ENCODE measurements at places on chromosomes 3 and 15.

GRCh38 chr3:76470285-76470684 is 569.6 kb upstream of the ROBO2 start:
- no peak for DNase-seq

GRCh38 chr3:154976072-154976983 is 103.8 kb upstream of the MME start:
- no peak for DNase-seq

DNA sequence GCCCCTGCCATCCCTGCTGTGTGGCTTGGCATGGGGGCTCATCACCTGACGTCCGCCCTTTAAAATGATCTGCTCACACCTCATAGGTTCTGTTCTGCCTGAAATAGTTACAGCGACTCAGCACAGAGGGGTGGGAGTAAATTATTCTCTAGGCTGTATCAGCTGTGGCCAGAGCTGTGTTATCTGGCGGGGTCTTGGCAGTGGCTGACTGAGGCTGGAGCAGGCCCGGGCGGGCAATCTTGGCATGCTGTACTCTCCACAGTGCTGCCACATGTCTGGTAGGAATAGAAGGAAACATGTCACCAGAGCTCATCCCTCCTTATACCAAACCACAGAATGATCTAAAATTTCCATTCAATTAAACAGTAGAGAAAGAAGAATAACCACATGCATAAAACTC is 499.9 kb upstream of the LMCD1 start:
- DNase-seq: no peak

GRCh38 chr15:58369261-58369701 is 62.5 kb upstream of the LIPC start:
- DNase-seq: no peak

DNA sequence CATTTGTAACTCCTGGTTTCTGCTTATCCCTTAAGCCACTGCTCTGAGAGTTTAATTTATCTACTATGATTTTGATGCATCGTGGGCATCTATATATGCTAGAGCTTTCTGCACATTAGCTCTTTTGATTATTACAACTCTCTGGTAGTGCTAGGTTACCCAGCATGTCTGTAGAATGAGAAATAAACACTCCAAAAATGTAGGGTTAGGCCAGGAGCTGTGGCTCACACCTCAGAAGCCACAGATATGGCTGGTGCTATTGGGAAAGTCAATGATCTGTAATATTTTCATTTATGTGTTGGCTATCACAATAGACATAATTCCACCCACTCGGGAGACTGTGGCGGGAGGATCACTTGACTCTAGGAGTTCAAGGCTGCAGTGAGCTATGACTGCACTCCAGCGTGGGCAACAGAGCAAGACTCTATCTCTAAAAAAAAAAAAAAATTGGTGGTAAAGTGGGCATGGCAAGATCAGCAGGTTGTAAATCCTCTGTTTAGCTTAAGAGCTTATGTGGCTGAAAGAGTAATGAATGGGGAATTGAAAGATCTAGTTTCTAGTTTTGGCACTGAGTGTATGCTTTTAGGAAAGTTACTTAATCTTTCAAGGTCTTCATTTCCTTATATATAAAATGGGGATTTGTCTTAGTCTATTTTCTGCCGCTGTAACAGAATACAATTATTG is 6.3 kb downstream of the TIGIT start:
- no peak for DNase-seq

GRCh38 chr3:43965656-43966055 is 274.9 kb downstream of the ABHD5 start:
- no peak for DNase-seq

- no peak for DNase-seq
These were observed 22.3 kb downstream of the OSBPL10 start for GRCh38 chr3:31958701-31959152.

DNA sequence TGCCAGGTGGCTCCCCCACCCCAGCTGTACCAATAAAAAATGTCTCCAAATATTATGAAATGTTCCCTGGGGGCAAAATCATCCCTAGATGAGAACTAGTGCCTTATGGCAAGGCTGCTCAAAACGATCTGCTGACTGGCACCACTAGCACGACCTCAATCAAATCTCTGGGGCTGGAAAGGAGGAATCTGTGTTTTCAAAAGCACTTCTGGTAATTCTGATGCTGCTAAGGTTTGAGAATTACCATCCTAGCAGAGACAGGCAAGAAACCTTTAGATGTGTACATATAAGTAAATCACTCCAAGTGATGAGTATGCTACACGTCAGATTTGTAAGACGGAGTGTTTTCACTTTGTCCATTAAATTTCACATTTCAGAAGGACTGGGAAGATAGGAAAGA is 360.1 kb upstream of the THRB start:
- no peak for DNase-seq

DNA sequence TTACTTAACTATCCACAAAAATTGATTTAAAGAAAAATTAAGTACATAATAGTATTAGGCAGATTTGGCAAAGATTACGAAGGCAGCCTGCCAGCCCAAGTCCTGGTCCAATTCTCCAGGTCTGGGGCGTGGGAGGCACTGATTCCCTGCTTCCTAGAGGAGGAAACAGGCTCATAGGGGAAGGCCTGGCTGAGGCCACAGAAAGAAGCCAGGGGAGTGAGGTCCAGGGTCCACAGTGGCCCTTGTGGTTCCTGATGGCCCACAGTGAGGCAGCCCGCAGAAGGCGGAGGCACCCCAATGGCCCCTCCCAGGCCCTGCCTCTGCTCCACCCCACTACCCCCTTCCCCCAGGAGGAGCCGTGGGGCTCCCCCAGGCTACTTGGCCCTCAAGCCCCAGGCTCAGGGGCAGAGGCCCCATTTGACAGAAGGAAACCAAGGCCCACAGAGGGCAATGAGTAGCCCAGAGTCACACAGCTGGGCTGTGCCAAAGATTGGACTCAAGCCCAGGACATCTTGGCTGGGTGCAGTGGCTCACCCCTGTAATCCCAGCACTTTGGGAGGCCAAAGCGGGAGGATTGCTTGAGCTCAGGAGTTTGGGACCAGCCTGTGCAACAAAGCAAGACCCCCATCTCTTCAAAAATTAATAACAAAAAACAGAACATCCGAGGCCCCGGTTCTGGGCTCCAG is 21.0 kb downstream of the H1-8 start:
- no peak for DNase-seq

- no peak for DNase-seq
These were observed 29.5 kb upstream of the IL20RB start for GRCh38 chr3:136928240-136928639.

DNA sequence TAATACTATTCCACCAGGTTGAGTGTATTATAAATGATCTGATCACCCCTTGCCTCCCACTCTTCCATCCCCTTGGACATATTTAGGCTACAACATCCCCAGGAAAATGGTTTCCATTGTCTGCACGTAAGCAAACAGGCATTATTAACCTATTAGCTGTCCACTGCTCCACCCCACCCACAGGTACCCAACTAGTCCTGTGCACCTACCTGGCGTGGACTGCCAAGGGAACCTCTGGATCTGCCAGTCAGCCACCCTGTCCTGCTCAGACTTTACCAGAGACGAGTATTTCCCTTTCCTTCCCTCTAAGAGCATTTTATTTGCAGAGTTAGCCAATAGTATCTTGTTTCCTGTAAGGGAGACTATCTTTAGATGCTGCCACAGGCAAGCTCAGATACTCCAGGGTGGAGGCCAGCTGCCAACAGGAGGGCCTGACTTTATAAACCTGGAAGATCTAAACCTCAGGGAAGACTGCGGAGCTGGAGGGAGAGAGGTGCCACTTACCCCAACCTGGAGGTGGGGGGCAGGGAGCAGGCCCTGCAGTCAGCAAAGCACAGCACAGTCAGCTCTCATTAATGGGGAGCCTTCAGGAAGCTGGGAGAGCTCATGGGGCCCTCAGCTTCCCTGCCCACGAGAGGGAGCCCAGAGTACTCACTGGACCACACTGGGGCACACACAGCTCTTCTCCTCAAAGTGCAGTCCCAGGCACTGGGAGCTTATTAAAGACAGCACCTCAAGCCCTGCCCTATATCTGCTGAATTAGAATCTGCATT is at the start of gene CX3CR1:
CX3CR1 (minus strand) TSS at position 292 of the 773 bp plus-strand sequence. CDS start 13,527 bp downstream, outside the sequence.
- no peak for DNase-seq

GRCh38 chr3:157572559-157573270 is 69.5 kb upstream of the VEPH1 start:
- peak; percentile 20 for DNase-seq

DNA sequence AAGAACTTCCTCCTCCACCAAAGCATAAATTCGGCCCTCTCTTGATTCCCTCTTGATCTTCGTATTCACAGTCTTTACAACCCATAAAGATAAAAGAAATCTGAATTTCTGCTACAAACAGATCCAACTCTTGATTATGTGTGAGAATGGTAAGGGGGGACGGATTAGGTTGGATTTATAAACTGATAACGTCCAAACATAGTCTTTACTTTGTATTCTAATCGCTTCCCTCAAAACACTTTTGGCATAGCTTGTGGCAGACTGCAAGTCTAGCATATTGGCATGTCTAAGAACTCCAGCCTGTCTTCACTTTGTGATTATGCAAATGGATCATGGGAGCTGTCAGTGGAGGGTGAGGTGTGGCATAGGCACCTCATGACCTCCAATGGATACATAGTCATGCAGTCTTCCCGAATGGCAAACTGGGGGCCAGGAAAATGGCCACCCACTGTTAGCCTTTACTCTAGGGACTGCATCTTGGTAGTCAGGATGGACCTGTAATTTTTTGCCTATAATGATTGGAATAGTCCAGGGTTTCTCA is 24.3 kb upstream of the GPR171 start:
- DNase-seq: no peak

GRCh38 chr15:38660738-38661137 is 96.1 kb upstream of the RASGRP1 start:
- no peak for DNase-seq

- no peak for DNase-seq
These were observed 255.5 kb downstream of the EPHB1 start for GRCh38 chr3:135050536-135050935.

- no peak for DNase-seq
These were observed 4.1 kb downstream of the FBN1 start for GRCh38 chr15:48641416-48641815.

- DNase-seq: no peak
These were observed 532 bp upstream of the SELENOT start for GRCh38 chr3:150602426-150603152.

DNA sequence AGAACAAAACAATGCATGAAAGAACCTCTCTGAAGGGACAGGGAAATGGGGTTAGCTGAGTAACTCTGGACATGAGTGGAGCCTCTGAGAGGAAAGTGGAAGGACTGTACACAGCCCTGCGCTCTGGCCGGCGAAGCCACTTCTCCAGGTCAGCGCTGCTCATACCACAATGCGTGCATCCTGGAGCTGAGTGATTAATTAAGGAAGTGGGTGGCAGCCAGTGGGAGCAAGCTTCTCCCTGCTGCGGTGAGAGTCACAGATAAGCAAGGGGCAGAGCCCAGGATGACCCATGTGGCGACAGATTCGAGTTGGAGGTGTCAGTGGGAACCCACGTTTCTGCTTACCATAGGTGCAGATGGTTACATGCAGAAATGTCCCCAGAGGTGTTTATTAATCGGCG is 48.0 kb downstream of the KLF15 start:
- no peak for DNase-seq

- DNase-seq: no peak
These were observed 15.9 kb downstream of the MAPKBP1 start for GRCh38 chr15:41790169-41790568.

- no peak for DNase-seq
These were observed 13.6 kb downstream of the ARL6 start for GRCh38 chr3:97778152-97778551.

GRCh38 chr3:21744793-21745192 is 6.2 kb downstream of the ZNF385D start:
- DNase-seq: no peak

- DNase-seq: no peak
These were observed 4.7 kb downstream of the CSNK1G1 start for GRCh38 chr15:64351265-64351664.

- no peak for DNase-seq
These were observed 21.0 kb downstream of the ZDHHC3 start for GRCh38 chr3:44954962-44955361.

GRCh38 chr3:32401556-32402081 is 10.0 kb downstream of the CMTM7 start:
- no peak for DNase-seq

DNA sequence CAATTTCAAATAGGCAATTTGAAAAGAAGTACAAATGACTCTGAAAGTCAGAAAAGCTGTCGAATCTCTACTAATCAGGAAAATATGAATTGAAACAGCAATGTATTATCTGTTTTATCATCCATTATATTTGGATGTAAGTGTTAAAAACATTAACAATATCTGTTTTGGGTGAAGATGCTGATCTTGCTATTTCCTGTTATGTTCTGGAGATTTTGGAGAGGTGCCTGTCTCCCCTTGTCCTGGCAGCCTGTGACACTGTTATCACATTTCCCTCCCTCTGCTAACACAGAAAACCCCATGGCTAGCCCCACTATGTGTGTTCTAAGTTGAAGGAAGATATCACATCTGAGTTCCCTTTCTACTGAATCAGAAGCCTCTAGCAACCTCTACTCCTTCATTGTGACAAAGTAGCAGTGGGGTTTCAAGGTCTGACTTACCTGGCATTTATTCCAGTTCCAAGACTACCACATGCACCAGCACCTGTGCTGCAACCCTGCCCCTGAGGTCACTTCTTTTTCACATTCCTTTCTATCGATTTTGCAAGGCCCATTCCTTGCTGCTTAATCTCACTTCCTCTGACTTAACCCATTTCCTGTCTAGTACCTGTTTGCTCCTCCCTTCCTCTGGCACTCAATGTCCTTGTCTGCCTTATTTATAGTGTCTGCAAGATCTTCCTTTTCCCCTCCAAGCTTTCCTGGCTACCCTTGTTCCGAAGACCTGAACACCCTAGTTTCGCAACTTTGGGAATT is 95.5 kb upstream of the COL8A1 start:
- DNase-seq: no peak

- no peak for DNase-seq
These were observed 142.1 kb upstream of the RAD18 start for GRCh38 chr3:9105421-9105820.

DNA sequence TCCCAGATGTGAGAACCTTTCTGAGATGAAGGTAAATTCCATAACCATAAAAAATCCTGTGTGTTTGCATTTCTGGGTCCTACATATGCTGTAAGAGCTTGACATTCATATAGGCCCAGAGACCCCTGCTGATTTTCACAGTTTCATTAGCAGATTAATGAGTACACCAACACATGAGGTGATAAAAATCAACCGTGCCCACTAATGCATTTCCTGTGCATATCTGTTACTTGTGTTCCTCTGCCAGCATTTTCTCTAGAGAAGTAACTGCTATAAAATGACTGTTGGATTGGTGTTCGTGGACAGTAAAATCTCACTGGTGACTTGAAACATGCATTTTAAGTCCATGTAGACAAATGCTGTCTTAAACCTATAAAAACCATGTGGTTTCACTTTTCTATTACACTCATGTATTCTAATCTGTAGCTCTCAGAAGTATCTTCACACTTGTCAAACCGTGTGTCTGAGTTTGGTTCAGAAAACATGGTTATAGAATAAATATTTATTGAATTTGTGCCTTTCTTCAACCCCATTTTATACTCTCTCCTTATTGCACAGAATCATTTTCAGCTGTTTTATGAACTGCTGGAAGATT is 14.6 kb downstream of the MAP2K5 start:
- DNase-seq: no peak

DNA sequence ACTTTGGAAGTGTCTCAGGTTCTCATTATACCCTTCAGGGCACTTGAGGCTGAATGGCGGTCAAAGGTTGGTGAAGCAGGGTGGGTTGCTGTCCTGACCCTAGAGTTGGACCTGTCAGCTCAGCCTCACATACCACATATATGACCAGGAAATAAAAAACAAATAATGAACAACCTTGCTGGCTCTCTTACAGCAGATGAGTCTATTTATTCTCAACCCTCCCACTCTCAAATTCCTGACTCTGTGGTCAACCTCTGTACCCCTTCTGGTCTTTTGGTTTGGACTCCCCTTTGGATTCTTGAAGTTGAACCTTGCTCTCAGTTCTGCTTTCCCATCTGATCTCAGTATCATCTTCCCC is 16.9 kb downstream of the PPP2R3A start:
- no peak for DNase-seq
